NCI-H1092 (cell line): ENCODE measurements at places on chromosomes 11 and 22.

GRCh38 chr11:79541466-79541865, 100.6 kb upstream of the TENM4 start:
- no peak for DNase-seq

DNA sequence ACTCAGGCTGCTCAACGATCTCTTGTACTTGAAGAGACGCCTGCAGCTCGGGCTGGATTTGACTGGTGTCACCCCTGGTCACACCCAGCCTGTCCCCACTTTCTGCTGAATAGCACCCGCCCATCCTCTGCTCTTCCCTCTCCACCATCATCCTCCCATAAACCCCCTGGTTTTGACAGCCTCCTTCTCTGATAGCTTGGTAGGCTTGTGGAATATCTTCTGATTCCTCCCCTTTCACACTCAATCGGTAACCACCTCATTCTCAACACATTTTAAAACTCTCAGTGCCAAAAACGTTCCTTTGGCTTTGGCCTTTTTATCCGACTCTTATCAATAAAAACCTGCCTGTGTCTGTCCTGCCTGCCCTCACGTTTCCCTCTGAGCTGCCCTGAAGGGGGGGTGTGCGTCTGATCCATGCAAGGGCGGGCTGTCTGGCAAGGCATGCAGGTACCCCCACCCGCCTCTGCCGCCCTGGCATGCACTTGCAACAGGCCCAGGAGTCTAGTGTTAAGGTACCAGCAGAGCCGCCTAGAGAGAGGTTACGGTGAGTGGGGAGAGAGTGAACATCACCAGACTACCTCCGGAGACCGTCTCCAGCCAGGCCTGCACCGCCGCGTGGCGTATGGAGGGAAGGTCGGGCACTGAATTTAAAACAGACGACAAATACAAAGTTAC, 51.7 kb upstream of the BID start:
- DNase-seq = no peak

- DNase-seq = no peak
These were observed 16.9 kb downstream of the C22orf31 start for GRCh38 chr22:29044657-29045176.

- no peak for DNase-seq
These were observed 114.1 kb downstream of the STIM1 start for GRCh38 chr11:3969613-3970012.

- DNase-seq = no peak
These were observed 199.8 kb upstream of the FAT3 start for GRCh38 chr11:92024788-92025187.

GRCh38 chr11:15189641-15190365, 75.1 kb downstream of the INSC start:
- no peak for DNase-seq

DNA sequence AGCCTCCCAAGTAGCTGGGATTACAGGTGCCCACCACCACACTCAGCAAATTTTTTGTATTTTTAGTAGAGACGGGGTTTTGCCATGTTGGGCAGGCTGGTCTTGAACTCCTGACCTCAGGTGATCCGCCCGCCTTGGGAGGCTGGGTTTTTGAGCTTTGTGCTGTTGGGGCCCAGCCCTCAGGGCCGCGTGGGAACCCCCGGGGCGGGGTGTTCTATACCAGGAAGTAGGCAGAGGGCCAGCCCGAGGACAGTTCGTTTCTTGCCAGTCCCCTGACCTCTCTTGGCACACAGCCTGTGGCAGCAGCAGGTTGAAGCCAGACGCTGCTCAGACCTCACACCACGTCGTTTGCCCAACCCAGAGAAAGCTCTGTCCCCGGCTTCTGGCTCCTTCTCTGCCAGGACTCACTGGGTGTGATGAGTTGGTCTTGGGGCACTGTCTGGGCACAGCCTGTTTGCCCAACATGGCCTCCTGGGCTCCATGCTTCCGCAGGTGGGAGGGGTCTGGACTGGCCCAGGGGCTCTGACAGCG, 24.9 kb upstream of the CHKA start:
- peak; percentile 56 for DNase-seq

DNA sequence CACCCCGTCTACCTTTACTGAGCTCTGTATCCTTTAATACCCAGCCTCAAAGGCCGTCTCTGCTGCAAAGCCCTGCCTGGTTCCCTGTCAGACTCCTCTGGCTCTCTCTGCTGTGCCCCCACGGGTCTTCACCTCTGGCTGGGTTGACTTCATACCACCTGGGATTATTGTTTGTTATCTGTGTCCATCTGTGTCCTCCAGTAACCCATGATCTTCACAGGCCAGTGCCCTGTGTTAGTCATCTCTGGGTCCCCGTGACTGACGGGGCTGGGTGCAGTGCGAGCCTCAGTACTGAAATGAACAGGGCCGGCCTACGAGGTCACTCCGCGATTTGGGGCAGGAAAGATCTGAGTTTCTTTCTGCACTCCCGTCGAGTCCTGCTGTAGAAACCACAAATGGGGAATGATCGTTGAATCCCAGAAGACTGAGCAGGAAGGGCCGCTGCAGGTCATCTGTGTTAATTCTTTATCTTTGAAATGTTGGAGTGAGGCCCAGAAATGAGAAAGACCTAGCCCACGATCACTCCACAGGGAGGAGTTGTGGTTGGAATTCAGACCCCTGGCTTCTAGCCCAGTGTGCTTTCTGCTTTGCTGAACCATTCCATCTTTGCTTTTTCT, 12.3 kb upstream of the TUB start:
- DNase-seq = no peak

- no peak for DNase-seq
These were observed 21.0 kb upstream of the MOB2 start for GRCh38 chr11:1507381-1508140.

DNA sequence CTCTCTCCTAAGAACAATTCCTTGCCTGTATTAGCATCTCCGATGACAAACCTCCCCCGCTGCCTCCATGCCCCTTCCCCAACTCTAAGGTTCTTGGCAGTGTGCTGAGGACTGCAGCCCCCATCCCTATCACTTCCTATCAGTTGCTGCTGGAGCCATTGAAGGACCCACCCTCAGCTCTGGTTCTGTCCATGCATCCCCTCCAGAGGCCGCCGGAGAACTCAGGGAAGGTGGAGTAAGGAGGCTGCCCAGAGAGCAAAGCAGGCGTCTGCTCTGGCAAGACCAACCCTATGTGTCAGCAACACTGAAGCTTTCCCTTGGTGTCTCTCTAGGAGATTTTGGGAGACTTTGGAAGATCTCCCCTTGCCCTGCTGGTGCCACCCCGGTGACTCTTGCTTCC, 1139.5 kb downstream of the TBC1D22A start:
- no peak for DNase-seq

- no peak for DNase-seq
These were observed 9.9 kb downstream of the FADS3 start for GRCh38 chr11:61881397-61881796.

GRCh38 chr22:36776722-36777121, 803 bp upstream of the IFT27 start:
- no peak for DNase-seq

- peak; percentile 28 for DNase-seq
These were observed 97.7 kb downstream of the NXPE2 start for GRCh38 chr11:114775875-114776621.

- DNase-seq = no peak
These were observed 16.4 kb downstream of the NRIP3 start for GRCh38 chr11:8987446-8987845.

DNA sequence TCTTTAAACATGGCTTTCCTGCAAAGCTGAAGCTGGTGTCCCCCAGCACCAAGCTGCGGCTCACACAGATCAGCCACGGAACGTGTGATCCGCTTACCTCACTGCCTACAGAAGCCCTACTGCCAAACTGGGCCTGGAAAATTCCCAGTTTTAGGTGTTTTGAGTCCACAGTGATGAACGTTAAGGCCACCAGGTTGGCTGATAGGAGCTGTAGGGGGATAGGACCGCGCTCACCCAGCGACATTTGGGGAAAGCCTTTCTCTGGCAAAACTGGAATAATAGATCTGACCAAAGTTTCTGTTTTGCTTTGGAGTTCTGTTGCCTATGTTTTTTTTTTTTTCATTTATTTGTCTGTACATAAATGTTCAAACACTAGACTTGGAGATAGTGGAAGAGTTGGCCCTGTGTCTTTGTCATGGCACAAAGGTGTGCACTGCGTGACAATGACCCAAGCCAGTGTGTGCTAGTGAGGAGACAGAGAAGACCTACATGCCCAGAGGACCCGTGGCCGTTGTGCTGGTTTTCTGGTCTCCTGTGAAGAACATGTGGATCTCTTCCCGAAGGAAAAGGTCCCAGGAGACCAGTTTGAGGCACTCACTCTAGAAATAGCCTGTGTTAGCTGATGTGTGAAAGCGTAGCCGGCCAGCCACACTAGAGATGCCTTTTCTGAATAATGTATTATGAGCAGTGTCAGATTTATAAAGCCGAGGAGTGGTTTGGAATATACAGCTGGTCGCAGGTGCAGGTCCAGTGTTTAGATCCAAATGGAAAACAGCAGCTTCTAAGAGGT, 15.0 kb downstream of the ASPHD2 start:
- no peak for DNase-seq

DNA sequence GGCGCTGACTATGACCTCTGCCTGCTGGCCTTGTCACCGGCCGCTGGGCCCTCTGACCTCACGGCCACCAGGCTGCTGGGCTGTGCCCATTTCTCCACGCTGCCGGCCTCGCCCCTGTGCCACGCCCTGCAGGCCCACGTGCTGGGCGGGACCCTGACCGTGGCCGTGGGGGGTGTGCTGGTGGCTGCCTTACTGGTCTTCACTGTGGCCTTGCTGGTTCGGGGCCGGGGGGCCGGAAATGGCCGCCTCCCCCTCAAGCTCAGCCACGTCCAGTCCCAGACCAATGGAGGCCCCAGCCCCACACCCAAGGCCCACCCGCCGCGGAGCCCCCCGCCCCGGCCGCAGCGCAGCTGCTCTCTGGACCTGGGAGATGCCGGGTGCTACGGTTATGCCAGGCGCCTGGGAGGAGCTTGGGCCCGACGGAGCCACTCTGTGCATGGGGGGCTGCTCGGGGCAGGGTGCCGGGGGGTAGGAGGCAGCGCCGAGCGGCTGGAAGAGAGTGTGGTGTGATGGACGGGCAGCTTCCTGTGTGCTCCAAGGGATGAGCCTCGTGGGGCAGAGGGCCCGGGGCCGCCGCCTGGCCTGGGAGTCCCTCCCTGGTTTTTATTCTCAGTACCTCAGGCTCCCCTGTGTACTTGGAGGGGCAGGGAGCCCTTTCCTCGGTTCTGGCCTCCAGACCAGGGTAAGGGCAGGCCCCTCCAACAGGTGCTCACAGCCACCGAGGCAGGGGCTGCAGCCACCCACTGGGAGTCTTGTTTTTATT, 3.0 kb downstream of the LRFN4 start:
- DNase-seq = no peak

DNA sequence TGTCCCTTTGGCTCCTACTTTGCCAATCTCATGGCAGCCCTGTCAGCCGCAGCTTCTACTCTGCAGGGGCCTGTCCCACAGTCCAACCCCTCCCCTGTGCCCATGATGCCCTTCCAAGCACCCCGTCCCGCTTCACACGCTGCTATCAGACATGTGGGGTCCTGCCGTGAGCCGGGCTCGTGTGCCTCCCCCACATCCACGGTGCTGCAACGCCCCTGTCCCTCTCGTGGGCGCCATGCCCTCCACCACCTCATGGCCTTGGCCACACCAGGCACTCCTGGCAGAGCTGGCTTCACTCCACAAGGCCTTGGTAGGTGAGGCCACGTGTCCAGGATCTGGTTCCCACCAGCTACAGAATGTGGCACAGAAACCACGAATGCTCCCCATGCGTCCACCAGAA, 23.0 kb downstream of the CHID1 start:
- no peak for DNase-seq
